ENCODE measurements at places on chromosomes 7 and 10.

DNA sequence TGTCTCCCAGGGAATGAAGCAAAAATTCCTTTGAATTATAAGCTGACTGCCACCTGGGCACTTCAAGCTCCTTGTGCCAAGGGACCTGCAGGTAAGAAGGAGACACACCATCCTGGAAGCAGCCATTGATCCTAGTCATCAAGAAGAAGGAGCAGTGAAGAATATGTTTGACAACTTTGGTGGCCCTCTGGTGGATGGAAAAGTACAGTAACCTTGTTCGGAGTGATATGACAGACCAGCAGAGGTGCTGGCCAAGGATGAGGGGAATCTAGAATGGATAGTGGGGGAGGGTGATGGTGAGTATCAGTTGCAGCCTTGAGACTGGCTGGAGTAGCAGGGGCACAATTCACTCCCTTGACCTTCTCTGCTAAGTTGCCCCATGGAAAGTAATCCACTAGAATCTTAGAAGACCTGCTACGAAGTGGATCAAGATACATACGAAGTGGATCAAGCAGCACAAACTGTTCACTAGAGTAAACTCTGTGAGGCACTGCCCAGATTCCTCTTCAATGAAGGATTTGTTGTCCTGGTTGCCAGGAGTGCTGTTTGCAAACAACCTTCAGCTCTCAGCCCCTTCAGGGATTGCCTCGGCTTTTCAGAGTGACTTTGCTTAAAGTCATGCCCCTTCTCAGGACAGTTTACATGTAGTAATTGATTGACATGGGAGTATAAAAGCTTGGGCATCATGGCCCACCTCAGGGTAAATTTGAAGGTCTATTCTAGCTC is 44.8 kb upstream of the ORC5 start:
- no peak for DNase-seq

- DNase-seq: no peak
These were observed 52.2 kb downstream of the PDGFA start for GRCh38 chr7:467393-467828.

DNA sequence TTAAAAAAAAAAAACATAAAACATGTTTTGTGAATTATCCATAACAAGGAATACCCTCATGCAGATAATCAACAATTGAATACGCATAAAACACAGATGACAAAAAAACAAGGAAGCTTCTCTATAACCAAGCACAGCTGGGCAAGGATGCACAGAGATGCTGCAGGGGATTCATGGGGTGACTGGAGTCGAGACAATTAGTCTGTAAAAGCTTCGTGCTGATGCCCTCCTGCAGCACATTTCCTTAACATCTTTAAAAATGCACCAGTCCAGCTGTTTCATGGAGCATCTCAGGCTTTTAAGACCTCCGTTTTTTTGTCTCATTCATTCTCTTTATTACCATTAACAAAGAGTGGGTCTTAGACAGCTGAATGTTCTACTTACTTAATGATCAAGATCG is 794.0 kb upstream of the C7orf33 start:
- DNase-seq: no peak

DNA sequence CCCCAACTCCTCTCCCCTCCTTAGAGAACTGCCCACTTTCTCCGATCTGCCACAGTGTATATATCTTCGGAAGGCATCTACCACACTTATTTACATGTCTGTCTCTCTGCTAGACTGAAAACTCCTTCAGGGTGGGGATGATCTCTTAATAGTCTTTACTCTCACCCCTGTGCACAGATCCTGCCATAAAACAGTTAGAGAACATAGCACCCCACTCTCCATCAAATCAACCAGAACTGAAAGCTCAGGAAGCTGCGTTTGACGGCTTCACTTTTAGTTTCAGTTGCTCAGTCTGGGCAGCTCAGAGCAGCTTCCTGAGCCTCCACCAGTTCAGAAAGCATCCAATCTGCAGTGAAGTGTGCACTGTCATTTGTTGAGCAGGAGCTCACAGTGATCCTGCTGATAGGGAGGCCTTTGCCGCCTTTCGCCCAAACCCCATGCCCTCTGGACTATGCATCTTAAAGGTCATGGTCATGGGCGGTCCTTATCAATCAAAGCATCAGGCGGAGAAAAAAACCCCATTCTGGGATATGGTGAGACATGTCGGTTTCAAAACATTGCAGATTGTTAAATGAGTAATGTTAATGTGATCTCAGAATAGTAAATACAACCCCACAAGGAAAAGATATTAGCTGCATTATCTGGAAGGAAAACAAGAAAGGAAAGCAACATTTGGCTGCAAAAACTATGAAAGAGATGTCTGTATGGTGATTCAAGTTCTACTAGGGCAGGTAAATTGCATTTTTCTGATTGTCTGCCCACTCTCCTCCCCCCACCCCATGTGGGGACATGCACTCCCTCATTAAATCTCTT is 167.1 kb upstream of the ADO start:
- DNase-seq: no peak

DNA sequence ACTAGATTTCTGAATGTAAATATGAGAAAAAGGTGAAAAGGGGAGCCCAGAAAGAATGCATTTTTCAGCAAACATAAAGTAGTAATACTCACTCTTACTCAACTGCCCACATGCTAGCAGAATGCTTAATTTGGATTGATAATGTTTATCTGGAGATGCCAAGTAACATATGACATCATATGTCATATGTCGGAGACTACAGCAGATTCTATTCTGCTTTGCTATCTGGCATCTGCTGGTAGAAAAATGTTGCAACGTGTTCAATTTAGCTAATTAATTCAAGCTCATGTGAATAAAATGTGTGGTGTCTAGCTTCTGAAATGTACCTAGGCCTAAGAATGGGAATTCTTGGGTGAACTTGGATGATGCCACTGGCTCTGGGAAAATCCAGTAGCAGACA is 4.5 kb downstream of the BBIP1 start:
- DNase-seq: no peak
